Activated CD4-positive, alpha-beta T cell treated with anti-CD3 and anti-CD28 coated beads, Interleukin-2, amount 50 U/mL, for 48 hours (primary cell): ENCODE measurements at places on chromosomes 3 and 15.

GRCh38 chr3:3031326-3031725 lies 78.8 kb downstream of the IL5RA start:
- no peak for DNase-seq

- DNase-seq: no peak
Measured at GRCh38 chr3:101611023-101611422, 37.0 kb downstream of the PCNP start.

GRCh38 chr15:81473177-81473576 lies 99.2 kb upstream of the TMC3 start:
- DNase-seq: no peak

GRCh38 chr3:100046986-100047385 lies 67.3 kb downstream of the FILIP1L start:
- no peak for DNase-seq

- DNase-seq: no peak
Measured at GRCh38 chr3:186746008-186746407, 28.8 kb downstream of the KNG1 start.

- peak; percentile 38 for DNase-seq
Measured at GRCh38 chr3:184259878-184260723, 1.3 kb downstream of the CAMK2N2 start.

- DNase-seq: peak; percentile 55
Measured at GRCh38 chr3:37862219-37862902, 681 bp downstream of the CTDSPL start.

- DNase-seq: peak; percentile 6
Measured at GRCh38 chr3:184740509-184741258, 28.8 kb upstream of the MAGEF1 start.

- no peak for DNase-seq
Measured at GRCh38 chr15:48993380-48993779, 29.7 kb upstream of the SHC4 start.

- DNase-seq: no peak
Measured at GRCh38 chr15:70340494-70340870, 242.8 kb upstream of the TLE3 start.

DNA sequence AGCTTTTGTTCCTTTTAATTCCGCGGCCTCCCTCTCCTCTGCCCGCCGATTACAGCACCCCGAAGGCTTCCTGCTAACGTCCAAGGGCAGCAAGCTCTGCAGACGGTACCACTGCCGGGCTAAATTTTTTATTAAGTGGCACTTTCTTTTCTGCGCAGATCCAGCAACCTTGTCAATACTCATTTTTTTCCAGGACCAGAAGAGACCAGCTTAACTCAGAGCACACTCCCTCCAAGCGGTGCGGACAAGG lies 542 bp upstream of the MEIS2 start:
- no peak for DNase-seq

DNA sequence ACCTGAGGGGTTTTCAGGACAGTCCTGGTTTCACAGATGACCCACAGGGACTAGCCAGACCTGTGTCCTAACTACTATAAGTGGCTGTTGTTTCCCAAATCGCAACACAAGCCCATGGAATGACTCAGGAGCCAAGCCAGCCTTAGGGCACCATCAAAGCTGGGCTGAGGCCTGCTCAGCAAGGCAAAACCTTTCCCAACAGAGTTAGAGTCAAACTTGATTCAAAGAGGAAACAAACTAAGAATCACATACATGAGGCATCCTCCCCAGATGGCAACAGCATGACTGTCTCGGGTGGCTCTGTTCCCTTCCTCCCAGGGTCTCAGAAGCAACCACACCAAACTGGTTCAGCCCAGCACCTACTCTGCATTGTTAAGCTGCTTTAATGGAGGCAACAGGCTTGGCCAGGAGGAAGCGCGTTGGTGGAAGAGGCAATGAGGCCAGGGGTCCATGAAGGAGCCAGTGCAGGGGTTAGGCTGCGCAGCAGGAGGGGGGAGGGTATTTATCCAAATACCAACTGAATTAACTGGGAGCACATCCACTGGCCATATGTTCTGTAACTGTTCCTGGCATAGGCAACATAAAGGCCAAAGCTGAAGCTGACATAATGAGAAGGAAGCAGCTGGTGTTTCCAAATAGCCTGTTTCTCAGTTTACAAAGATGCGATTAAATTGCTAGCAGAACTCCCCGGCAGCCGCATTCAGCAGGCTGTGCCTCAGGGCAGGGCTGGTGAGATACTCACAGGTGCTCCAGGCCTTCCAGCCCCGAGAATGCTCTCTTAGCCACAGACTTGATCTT lies 102.4 kb downstream of the LRIG1 start:
- DNase-seq: no peak

GRCh38 chr3:137692803-137693431 lies 71.2 kb upstream of the SOX14 start:
- no peak for DNase-seq

DNA sequence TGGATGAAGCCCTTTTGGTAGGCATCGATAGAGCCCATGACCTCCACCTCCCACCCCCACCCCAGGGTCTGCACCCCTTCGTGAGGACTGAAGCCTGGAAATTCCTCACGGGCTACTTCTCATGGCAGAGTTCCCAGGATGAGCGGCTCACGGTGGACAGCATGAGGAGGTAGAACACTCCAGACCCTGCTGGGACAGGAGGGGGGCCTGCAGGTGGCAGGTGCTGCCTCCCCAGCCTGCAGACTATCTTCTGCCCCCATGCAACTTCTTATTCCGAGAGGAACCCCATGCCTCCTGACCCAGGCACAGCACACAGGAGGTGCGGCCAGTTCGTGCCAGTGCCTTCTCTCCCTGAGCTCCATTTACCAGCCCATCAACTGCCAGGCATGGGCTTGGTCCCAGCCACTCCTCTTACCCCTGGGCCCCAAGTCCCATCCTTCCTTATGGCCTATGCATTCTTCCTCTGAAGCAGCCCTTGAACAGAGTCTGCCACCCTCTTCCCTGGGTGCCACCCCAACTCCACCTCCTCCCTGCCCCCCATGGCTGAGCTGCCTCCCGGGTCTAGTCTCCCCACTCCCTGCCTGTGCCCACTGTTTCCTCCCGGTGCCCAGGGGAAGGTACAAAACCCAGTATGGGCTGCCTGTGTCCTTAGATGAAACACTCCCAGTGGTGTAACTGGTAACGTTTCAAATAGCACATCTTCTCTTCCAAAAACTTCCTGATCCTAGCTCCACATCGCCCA lies 8.4 kb downstream of the TBC1D21 start:
- DNase-seq: no peak

- no peak for DNase-seq
Measured at GRCh38 chr3:118536764-118537163, 497.9 kb downstream of the IGSF11 start.

DNA sequence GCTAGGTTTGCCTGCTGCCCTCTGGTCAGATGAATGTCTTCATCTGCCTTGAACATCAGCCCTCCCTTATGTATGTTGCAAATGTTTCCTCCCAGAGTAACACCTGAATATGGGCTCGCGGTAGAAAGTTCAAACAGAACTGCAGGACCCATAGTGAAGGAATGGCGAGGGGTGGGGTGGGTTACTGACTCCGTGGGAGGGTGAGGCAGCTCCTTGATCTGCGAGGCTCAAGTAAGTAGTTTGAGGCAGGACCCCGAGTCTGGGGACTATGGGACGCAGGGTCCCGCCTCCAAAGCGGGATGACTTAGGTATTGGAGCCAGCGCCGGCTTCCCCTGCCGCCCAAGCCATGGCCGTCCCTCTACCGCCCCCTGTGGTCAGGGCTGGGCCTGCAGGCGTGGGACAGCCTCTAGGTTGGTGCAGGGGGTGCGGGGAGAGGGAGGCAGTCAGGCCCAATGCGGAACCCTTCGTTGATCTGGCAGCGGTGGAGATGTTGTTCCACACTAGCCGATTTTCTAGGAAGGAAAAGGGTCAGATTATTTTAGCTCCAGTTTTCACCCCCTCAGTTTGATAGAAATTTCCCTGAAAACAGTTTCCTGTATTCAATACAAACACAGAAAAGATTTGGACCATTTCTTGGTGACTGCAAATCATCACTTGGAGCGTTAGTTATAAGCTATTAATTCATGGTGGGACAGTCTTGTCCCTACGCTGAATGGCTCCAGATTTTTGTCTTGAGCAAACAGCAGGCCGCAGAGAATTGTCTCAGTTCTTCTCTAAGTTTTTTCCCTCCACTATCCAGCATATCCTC lies 72.3 kb downstream of the CORO2B start:
- peak; percentile 61 for DNase-seq

DNA sequence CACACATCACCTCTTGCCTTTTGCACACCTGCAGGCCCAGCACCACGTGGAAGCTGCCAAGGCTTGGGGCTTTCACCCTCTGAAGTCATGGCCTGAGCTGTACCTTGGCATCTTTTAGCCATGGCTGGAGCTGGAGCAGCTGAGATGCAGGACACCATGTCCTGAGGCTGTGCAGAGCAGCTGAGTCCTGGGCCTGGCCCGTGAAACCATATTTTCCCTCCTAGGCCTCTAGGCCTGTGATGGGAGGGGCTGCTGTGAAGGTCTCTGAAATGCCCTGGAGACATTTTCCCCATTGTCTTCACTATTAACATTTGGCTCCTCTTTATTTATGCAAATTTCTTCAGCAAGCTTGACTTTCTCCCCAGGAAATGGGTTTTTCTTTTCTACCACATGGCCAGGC lies 41.9 kb upstream of the PEX5L start:
- no peak for DNase-seq

DNA sequence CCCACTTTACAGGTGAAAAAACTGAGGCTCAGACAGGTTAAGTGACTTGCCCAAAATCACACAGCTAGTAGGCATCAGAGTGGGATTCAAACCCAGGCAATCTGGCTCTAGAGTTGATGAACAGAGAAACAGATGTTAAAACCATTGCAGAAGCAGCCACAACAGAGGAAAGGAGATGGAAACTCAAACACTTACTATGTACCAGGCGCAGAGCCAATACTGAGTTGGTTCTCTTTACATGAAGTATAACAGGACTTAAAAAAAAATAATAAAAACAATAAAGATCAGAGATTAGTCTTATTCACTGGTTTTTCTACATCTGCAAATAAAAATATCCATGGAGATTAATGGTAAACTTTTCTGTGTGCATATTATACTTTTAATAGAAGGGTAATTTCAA lies 84.9 kb upstream of the SPATA12 start:
- no peak for DNase-seq

GRCh38 chr15:68364660-68365035 lies 67.3 kb downstream of the ITGA11 start:
- DNase-seq: no peak

DNA sequence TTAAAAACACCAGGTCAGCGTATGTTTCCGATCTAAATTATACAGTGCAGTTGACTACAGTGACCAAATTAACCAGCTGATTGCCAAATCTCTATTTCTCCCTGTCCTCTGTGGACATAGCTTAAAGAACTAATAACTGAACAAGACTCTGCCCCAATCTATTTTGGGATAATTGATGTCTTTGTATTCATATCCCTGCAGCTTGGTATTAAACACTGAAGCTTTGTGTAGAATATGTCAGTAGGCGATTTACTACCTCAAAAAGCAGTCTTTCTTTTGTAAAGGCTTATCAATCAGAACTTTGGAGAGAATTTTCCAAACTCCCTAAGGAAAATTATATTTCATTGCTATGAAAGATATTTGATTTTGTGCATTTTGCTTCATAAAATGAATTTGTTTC lies 258.2 kb downstream of the SOX2 start:
- DNase-seq: no peak

DNA sequence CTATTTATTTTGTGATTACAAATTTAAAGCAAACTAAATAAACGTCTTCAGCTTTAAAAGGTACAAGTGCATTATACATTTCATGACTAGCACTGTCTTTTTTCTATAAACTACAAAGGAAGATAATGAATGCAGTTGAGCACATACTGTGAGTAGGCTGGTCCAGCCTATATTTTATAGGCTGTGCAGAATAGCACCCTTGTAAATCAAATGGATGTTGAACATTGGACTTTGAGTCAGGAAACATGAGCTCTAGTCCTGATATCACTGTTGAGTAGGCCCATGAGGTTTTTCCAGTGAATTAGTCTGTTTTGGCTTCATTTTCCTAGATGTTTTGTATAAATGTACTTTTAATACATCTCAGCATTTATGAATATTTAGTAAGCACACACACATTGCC lies 447.3 kb upstream of the KCNMB2 start:
- no peak for DNase-seq

DNA sequence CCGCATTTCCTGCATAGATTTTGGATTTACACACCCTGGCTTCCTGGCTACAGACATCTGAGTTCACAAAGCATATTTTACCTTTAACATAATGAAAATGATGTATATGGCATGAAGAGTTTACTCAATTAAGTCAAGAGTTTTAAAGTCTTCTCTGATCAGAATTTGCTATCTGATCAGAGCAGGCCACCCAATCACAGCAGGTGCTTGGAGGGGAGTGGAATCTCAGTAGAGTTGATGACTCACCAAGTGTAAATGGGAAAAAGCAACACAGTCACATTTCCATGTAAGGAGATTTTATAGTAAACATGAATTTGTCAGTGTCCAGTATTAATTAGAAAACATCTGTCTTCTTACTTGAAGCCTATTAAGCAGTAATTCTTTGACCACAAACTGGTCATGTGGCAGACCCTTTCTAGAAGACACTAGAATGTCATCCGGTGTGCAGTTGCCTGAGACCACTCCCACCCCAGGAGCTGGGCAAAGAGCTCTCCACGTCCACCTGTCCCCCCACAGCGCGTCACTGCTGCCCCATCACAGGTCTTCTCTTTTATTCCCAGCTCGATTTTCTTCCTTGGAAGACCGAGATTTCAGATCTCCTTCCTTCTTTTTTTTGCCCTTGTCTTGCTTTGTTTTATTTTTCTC lies 10.8 kb downstream of the MESD start:
- DNase-seq: no peak

DNA sequence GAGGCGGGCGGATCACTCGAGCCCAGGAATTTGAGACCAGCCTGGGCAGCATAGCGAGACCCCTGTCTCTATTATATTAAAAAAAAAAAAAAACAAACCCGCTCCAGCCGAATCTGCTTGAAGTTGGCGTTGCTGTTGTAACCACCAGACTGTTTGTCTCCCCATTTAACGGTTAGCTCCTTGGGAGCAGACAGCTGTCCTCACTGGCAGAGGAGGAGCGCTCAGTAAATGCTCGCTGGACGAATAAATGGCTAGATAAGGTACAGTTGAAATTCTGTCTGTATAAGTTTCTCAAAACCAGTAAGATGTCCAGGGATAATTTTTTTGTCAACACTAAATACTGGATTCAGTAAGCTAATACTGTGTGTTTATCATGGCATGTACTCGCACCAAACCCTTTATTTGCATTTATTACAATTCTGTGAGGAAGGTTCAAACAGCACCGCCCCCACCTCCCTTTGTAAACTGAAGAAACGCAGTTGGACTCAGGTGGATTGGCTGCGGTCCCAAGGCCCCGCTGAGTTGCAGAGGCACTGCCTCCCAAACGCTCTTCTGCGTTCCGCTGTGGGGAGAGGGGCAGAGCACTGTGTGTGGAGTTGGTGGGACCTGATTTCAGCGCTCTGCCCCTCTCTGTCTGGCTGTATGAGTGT lies 1.1 kb downstream of the RCCD1 start:
- DNase-seq: no peak

GRCh38 chr15:60941448-60941847 lies 287.7 kb downstream of the RORA start:
- no peak for DNase-seq

- no peak for DNase-seq
Measured at GRCh38 chr3:119741657-119742590, 39.1 kb downstream of the CFAP91 start.

- no peak for DNase-seq
Measured at GRCh38 chr3:109548192-109548938, 211.0 kb upstream of the DPPA4 start.
